ENCODE measurements at places on chromosomes 7 and 10.

DNA sequence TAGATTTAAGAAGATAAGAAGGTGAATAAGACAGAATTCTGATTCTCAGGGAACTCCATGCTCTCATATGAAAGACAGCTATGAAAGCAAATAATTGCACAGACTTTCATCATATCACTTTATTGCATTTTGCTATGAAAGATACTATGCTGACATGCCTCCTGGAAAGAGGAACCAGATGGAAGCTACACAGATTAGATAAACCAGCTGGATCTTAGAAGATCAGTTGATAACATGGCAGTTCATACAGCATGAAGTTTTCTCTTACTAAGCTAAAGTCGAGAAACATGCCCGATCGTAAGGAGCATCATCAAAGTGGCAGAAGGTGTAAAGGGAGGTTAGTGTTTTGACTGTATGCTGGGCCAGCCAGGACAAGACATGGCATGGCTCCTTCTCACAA lies 112.5 kb upstream of the DPP6 start:
- no peak for DNase-seq

- DNase-seq: no peak
Observed at GRCh38 chr7:156386097-156386496, 254.5 kb upstream of the RNF32 start.

- DNase-seq: no peak
Observed at GRCh38 chr7:149809215-149809614, 29.0 kb upstream of the ZNF862 start.

GRCh38 chr10:84204610-84205009 lies 10.3 kb downstream of the CDHR1 start:
- DNase-seq: no peak

- DNase-seq: no peak
Observed at GRCh38 chr10:127500127-127500526, 49.0 kb upstream of the NPS start.

GRCh38 chr10:103574097-103575061 lies 80.9 kb downstream of the NEURL1 start:
- no peak for DNase-seq

- no peak for DNase-seq
Observed at GRCh38 chr10:78164702-78165101, 131.0 kb downstream of the RPS24 start.

- no peak for DNase-seq
Observed at GRCh38 chr7:16463949-16464715, 1.4 kb downstream of the SOSTDC1 start.

- DNase-seq: no peak
Observed at GRCh38 chr7:113338071-113338696, 219.8 kb upstream of the SMIM30 start.

GRCh38 chr10:109665321-109665720 lies 258.0 kb downstream of the XPNPEP1 start:
- no peak for DNase-seq

DNA sequence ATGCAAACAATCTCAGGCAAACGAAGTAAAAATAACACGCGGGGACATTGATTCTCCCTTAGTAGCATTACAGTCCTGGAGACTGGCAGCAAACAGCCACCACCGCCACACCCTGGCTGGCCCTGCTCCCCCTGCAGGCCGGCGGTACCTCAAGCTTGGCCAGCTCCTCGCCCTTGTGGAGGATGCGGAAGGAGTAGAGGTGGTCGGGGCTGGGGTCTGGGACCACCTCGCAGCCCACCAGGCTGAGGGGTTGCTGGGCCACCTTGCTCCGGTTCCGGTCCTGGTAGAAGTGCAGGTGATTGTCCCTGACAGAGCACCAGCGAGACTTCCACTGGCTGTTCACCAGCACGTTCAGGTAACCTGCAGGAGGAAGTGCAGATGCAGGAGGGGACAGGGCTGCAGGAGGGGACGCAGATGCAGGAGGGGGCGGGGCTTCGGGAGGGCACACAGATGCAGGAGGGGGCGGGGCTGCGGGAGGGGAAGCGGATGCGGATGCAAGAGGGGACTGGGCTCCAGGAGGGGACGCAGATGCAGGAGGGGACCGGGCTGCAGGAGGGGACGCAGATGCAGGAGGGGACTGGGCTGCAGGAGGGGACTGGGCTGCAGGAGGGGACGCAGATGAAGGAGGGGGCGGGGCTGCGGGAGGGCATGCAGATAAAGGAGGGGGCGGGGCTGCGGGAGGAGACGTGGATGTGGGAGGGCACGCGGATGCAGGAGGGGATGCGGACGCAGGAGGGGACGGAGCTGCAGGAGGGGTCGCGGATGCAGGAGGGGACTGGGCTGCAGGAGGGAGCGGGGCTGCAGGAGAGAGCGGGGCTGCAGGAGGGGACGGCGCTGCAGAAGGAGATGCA lies 65.7 kb downstream of the VWA2 start:
- DNase-seq: no peak

DNA sequence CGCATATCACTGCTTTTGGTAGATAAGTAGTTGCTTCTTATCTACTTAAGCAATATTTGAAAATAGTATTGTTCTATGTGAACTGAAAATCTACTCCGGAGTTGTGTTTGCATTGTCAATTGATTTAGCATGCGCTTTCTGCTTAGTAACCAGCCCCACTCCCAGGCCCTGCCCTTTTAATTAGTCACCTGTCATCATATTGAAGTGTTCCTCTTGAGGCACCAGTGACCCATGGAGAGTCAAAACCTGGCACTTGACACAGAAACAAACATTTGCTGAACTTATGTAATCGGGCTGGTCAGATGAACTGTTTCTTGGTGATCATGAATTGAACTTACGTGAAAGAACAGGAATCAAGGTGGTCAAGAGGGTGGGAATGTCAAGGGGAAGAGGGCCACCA lies 27.8 kb upstream of the CDHR3 start:
- DNase-seq: peak; percentile 79

GRCh38 chr10:31522820-31523219 lies 203.8 kb downstream of the ZEB1 start:
- DNase-seq: no peak

- no peak for DNase-seq
Observed at GRCh38 chr7:7970237-7970530, 1.6 kb downstream of the GLCCI1 start.

DNA sequence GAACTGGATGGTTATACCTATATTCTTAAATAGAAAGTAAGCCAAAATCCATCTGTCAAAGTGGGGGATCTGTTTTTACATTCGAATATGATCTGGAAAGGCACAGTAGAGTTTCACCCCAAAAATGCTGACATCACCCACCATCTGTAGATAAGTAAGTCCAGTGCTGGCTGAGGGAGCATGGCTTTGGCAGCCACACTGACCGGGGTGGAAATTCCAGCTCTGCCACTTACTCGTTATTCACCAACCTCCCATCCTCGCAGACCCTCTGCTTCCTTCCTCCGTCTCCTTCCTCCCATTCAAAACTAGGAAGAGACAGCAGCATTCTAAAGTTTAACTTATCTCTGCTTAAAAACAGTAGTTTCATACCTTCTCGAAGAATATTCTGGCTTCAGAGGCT lies 84.9 kb upstream of the GATA3 start:
- no peak for DNase-seq

All from NCI-H1417 treated with DMSO at 0.1 percent for 48 hours (cell line).